Pons (tissue), 1 donor: ENCODE measurements at places on chromosomes 1 and 21.
A peak's percentile ranks its signal among the peaks of the same experiment; 100 is the strongest.

- DNase-seq: no peak
Measured at GRCh38 chr1:163201906-163202305, 810 bp downstream of the RGS5 start.

GRCh38 chr1:169949139-169949538 is 55.4 kb upstream of the SCYL3 start:
- DNase-seq: no peak

DNA sequence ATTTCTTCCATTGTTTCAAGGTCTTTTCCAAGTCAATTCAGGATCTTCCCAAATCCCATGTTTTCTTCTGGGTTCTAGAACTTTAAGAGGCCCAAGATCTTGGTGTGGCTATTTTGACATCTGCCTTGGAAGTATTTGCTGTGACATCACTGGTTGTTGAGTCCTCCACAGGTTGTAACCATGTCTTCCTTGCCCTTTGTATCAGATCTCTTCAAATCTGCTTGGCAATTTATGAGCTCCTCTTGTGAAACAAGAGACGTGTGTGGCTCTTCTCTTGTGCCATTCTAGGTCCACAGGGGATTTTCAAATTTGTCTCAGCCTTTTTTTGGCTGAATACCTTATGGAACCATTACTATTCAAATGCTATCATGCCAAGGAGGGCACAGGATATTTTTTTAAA is 60.3 kb upstream of the KCNK2 start:
- no peak for DNase-seq

- DNase-seq: no peak
Measured at GRCh38 chr1:73772941-73773340, 425.0 kb downstream of the LRRIQ3 start.

DNA sequence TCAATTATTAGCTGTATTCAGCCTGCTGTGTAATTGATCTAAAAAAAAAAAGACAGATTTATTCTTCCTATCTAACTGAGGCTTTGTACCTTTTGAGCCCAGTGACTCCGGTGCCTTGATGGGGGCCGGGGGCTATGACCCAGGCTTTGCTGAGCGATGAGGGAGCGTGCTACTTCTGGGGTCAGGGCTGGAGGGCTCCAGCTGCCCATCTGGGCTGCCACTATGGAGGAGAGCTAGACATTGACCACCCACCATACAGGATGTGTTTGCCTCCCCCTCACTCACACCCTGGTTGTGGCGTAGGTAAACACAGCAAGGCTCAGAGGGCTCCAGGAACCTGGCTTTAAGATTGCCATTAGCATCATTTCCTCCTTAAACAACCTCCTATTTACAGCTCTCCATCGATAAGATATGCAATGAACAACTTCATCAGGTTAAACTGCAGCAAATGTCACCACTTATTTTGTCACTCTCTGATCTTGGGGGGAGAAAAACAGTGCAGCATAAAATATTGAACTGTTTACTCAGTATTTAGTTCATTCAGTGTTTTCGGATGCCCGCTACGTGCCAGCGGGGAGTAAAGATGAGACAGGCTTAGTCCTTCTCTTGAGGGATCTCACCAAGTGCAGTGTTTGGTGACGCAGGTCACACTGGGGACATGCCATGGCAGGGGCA is 231.6 kb downstream of the KIF26B start:
- DNase-seq: no peak

DNA sequence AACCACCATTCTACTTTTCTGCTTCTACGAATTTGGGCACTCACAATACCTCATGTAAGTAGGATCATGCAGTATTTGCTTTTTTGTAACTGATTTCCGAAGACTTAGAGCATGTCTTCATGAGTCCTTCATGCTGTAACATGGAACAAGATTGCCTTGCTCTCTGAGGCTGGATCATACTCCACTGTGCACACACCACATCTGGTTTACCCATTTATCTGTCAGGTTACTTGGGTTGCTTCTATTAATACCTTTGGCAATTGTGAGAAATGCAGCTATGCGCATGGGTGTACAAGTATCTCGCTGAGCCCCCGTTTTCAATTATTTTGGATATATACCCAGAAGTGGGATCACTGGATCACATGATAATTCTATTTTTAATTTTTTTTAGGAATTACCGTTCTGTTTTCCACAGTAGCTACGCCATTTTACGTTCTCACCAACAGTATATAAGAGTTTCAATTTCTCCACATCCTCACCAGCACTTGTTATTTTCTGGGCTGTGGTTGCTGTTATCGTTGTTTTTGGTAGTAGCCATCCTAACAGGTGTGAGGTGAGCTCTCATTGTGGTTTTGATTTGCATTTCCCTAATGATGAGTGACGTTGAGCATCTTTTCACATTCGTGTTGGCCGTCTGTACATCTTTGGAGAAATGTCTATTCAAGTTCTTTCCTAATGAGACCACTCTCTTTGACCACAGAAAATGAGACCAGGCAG is 10.7 kb upstream of the SLC2A5 start:
- no peak for DNase-seq

DNA sequence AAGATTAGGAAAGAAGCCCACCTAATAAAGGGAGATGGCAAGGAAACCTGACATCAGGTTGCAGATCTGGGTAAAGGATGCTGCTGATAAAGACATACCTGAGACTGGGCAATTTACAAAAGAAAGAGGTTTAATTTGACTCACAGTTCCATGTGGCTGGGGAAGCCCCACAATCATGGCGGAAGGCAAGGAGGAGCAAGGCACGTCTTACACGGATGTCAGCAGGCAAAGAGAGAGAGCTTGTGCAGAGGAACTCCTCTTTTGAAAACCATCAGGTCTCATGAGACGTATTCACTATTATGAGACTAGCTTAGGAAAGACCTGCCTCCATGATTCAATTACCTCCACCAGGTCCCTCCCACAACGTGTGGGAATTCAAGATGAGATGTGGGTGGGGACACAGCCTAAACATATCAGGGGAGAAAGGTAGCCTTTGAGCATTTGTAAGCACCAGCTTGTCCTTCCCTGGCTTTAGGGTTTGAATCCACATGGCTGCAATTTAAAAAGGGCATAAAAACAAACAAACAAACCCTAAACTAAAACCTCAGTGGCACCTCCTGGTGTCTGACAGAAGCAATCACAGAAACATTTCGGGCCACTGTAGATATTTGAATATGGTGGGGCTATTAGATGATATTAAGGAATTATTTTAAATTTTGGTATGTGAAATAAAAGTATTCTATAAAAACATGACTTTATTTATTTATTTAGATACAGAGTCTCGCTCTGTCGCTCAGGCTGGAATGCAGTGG is 33.1 kb downstream of the SLC2A7 start:
- no peak for DNase-seq

GRCh38 chr1:243727503-243728203 is 122.4 kb downstream of the AKT3 start:
- DNase-seq: peak; percentile 78

GRCh38 chr1:63913533-63913932 is 139.7 kb downstream of the ROR1 start:
- DNase-seq: no peak

DNA sequence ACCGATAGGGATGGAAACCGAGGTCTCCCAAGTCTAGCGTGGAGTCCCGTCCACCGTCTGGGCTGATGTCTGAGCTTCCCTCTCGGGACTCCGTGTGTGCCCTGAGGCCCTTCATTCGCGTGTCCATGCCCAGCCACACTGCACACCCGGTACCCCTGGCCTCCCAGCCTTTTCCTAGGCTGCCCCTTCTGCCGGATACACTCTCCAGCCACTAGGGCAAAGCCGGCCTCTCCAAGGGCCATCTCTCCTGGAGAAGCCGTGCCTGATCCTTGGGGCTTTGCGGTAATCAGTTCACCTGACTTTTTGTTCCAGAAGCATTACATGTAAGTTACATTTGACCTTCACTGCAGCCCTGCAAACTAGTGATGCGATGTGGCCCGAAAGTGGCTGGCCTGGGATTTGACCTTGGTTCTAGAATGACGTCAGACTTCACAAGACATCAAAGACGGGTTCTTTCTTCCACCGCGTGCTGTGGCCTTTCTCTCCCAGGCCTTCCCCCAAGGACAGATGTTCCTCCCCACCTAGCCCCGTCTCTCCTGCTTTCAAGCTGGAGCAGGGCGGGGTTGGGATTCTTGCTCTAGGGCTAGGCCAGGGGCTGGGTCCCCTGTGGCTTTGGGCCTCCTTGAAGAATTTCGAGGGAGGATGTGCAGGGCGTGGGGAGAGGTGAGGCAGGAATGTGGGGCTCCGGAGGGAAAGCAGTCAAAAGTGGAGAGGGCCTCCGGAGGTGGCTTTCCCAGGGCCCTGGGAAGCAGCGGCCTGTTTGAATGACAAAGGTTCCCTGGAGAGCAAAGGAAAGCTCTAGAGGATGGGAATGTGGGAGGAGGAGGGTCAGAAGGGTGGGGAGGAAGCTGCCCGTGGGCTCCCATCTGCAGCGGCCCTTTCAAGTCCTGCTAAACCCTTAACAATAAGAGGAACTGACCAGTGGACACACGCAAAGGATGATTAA is 49.7 kb upstream of the SLC2A1 start:
- DNase-seq: no peak
